ENCODE measurements at places on chromosomes 6 and 20.

DNA sequence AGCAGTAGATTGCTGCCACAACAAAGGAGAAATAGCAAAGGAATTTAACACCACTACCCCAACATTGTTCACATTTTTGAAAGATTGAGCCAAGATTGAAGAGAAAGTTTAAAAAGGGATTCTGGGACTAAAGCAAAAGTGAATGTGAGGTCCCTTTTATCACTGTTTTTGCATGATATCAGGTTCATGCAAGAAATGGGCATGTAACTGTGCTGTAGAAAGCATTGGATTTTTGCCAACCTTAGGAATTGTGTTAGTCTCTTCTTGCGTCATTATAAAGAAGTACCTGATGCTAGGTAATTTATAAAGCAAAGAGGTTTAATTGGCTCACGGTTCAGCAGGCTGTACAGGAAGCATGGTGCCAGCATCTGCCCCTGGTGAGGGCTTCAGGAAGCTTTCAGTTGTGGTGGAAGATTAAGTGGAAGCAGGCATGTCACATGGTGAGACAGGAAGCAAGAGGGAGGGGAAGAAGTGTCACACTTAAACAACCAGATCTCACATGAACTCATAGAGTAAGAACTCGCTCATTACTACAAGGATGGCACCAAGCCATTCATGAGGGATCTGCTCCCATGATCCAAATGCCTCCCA lies 4.6 kb upstream of the GJB7 start:
- peak; percentile 10 for DNase-seq

GRCh38 chr6:31128093-31128676 lies 7.9 kb upstream of the CDSN start:
- peak; percentile 76 for DNase-seq

DNA sequence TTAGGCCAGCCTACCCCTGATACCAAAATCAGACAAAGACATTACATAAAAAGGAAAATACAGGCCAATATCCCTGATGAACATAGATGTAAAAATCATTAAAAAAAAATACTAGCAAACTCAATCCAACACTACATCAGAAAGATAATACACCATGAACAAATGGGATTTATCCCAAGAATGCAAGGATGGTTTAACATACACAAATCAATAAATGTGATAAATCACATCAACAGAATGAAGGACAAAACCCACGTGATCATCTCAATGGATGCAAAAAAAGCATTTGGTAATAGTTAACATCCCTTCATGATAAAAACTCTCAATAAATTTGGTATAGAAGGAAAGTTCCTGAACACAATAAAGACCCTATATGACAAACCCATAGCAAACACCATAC lies 63.8 kb downstream of the SLC22A2 start:
- no peak for DNase-seq

GRCh38 chr6:11714116-11714797 lies 64.3 kb downstream of the ADTRP start:
- no peak for DNase-seq

DNA sequence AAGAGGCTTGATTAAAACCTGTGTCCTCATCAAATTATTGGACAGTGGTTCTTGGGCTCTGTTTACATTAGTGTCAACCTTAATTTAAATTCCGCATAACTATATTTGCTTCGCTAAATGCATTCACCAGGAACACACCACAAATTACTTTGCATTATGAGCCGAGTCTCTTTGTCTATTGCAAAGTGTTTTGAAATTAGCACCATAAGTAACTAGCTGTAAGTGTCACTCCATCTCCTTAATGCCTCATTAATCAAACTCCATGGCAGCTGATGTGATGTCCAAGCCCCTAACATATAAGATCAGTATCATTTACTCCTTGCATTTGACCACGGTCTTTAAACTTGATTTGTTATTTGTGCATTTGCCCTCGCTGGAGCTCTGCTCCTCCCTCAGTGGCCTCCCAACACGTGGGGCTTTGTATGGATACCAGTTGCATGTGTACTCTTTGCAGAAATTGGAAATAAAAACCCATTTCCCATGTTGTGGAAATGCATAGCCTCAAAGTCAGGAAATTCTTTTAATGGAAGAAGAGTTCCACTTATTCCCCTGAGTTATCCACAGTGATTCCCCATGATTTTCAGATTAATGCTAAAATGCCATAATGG lies 24.6 kb downstream of the FOXA2 start:
- DNase-seq, result no peak

GRCh38 chr6:7219310-7219709 lies 93.7 kb downstream of the SSR1 start:
- DNase-seq, result no peak

DNA sequence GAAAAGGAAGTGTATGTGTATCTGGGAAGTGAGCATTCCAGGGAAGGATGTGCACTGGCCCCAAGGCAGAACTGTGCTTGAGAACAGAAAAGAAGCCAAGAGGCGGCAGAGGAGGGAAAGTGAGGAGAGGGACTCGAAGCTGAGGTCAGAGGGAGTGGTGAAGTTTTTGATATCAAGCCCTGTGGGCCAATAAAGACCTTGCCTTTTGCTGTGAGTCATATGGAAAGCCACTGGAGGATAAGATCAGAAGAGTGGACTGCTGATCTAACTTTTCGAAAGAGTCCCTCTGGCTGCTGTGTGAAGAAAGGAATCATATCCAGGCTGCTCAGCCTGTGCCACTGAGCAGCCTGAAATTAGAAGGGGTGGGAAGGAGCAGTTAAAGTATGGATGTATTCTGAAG lies 99.4 kb downstream of the EYA4 start:
- DNase-seq, result no peak

DNA sequence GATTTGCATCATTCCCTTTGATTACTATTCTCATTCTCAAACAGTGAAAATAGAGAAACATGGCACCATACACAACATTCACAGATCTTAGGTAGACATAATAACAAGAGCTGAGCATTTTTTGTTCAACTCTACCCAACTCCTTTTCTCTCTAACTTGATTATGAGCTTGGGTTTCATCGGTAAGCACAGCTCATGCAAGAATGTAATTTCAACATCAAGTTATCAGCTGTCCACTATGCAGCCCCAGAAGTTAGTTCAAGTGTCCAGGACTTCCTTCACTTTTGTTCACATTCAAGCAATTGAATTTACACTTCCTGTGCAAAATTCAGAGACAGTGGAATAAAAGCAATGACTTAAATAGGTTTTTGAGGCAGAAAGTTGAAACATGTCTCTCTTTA lies 297.7 kb upstream of the SASH1 start:
- no peak for DNase-seq

DNA sequence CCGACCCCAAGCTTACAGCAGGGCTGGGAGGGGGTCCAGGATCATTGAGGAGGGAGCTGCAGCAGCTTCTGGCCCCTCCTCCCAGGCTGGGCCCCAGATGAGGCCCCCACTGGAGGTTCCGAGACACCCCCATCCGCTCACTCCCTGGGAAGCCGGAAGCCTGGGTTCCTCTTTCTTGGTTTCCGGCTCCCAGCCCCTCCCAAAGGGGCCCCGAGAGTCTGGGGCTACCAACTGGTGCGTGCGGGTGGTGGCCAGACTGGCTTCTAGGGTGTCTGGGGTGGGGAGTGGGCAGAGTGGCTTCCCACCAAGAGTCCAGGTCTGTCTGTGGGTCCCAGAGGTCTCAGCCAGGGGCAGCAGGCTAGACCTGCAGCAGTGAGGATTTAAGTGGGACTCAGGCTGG lies 2.2 kb downstream of the RGS19 start:
- no peak for DNase-seq

DNA sequence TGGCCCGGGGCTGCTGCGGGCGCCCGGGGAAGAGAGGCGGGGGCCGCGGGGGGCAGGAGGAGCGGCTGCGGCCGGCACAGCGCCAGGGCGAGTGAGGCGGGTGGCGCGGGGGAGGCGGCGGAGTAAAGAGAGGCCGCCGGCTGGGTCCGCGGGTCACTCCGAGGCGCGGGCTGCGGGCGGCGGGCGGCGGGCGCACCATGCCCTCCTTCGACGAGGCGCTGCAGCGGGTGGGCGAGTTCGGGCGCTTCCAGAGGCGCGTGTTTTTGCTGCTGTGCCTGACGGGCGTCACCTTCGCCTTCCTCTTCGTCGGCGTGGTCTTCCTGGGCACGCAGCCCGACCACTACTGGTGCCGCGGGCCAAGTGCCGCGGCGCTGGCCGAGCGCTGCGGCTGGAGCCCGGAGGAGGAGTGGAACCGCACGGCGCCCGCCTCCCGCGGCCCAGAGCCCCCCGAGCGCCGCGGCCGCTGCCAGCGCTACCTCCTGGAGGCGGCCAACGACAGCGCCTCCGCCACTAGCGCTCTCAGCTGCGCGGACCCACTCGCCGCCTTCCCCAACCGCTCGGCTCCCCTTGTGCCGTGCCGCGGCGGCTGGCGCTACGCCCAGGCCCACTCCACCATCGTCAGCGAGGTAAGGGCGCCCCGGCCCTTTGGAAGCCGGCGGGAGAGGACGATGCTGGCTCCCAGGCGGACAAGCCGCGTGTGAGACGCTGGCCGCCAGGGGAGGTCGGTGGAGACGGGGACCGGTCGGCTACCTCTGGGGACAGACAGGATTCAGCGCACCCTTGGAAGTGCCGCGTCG lies at the start of gene SLC22A3:
Gene SLC22A3, plus strand, starts transcription at position 156 of the 797 bp plus-strand sequence. Its CDS starts 42 bp downstream, at position 198.
- no peak for DNase-seq

- peak; percentile 81 for DNase-seq
Measured at GRCh38 chr6:26322645-26323482, 42.1 kb upstream of the BTN3A2 start.

GRCh38 chr20:64038224-64038564 lies 2.2 kb downstream of the C20orf204 start:
- no peak for DNase-seq

- DNase-seq, result no peak
Measured at GRCh38 chr6:38034274-38034914, 214.9 kb downstream of the ZFAND3 start.

- no peak for DNase-seq
Measured at GRCh38 chr6:1572892-1573291, 36.8 kb upstream of the FOXC1 start.

DNA sequence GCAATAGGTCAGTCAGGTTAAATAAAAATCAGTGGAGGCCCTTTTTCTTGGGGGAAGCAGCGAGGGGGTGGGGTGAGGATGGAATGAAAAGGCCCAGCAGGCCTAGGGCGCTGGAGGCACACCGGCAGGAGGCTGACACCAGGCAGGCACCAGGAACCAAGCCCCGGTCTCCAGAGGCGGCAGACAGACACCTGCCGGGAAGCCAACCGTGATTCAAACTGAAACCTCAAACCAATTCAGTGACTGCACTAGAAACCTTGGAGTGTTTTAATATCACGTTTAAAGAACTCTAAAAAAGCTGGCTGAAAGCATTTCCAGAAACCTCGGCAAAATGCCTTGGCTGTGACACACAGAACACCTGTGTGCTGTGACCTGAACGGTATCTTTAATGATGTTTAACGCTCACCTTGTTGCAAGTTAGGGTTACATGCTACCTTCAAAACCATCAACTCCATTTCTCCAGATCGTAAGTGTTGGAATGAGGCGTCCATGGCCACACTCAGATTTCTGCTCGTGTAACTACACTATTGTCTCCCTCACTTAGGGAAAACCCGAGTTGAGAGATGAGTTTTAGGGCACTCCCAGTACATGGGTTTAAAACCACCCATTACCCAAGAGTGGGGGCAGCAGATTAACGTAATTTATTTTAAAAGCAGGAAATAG lies 27.2 kb downstream of the DIDO1 start:
- no peak for DNase-seq

DNA sequence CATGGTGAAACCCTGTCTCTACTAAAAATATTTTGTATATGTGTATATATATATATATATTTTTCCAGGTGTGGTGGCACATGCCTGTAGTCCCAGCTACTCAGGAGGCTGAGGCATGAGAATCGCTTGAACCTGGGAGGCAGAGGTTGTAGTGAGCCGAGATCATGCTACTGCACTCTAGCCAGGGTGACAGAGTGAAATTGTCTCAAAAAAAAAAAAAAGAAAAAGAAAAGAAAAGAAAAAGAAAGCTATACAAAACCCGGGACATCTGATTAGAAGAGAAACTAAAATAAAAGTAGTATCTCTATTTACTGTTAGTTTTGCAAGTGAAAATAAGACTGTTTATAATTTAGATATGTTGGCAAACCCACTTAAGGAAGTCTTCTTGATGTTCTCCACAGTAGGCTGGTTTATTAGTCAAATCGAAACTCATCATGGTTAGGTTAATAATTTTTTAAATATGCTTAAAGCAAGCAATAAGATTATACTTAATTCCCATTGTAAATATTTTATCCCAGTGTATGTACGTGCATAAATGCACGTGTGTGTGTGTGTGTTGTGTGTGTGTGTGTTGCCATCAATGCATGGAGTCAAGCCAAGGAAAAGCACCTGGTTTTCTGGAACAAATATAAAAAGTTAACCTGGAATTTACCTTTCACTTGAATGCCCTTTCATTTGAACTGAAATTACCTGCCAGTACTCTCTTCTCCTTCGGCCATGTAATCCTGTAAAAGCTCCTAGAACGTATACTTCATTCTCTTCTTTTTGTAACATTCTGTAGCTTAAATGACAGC lies 7.1 kb downstream of the VNN2 start:
- no peak for DNase-seq

- peak; percentile 62 for DNase-seq
Measured at GRCh38 chr6:24855395-24856245, 56.9 kb upstream of the ARMH2 start.

DNA sequence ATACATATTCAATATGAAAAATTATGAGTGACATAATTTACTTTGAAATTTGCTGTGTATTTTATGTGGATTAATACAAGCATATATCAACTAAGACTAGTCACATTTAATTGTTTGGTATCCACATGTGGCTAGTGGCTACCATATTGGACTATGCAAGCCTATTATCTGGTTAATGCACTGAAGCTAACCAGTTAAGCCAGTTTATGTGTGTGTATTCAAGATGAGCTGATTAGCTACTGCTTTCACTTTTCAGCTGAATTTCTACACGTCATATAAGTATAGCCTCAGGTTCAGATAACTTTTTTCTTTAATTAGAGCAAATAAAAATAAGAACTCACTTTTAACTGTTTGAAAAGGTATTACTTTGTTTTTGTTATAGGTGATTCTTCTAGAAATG lies 903.7 kb downstream of the TFAP2A start:
- DNase-seq, result no peak

- DNase-seq, result no peak
Measured at GRCh38 chr6:1609041-1609647, 571 bp upstream of the FOXC1 start.

DNA sequence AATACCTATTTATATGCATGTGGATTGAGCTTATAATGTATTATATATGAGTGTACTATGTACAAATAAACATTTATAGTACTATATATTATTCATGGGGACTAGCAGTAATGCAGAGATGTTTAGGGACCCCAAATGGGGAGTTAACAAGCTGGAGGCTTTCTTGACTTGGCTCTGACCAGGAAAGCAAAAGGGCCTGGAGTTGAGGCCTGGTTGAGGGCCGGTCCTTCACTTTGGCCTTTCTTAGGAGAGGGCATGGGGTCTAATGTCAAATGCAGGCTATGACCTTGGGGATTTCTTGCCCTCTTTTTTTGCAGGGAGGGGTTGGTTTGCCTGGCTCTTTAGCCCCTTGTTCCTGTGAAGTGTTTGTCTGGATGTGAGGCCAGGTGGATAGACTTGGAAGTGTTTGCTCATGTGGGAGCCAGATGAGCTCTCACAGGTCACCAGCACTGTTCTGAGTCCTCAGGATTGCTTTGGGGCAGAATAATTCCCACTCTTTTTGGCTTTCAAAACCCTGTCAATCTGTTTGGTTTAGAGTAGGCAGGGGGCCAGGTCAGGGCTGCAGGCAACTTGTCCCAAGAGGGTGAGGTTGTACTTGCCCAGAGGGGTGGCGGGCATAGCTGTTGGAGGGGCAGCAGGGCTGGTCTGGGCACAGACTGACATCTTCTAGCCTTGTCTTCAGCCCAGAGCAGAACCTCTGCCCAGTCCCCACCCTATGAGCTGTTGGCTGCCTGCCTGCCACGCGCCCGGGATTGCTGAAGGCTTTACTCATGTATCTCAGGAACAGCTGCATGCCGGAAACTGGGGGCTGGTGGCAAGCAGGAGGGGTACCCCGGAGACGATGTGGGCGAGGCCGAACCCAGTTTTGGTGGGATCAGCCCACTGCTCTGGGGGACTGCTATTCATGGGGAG lies 14.6 kb downstream of the TJAP1 start:
- no peak for DNase-seq
